Regular cardiac myocyte (primary cell): ENCODE measurements at places on chromosomes 4 and X. TPM values are rescaled to one million over a fixed set of nuclear protein-coding genes. Genes with fewer than 3 reads are reported as not detected.

Gene PDGFRA
- total RNA-seq, result 295 and 354 TPM in 2 replicates

Gene DCX
- total RNA-seq, result not detected in 2 replicates

Gene ZNF518B
- total RNA-seq, result 33.8 and 41.4 TPM in 2 replicates

Gene MAGEB1
- not detected in 2 replicates for total RNA-seq

Gene FRMPD3
- under 0.01 TPM in 2 replicates for total RNA-seq

Gene TREX2
- 2.8 and 4.4 TPM in 2 replicates for total RNA-seq

Gene HELT
- not detected in 2 replicates for total RNA-seq

Gene CT45A1
- total RNA-seq, result not detected in 2 replicates

Gene FAM184B
- total RNA-seq, result under 0.01 and 0.28 TPM in 2 replicates

Gene USP26
- total RNA-seq, result not detected in 2 replicates

Gene CENPVL2
- total RNA-seq, result not detected in 2 replicates

Gene TEX11
- total RNA-seq, result not detected in 2 replicates

Gene OCIAD2
- total RNA-seq, result 13.2 and 47.5 TPM in 2 replicates

Gene PAGE4
- not detected in 2 replicates for total RNA-seq

Gene ACE2
- total RNA-seq, result under 0.01 and 1.1 TPM in 2 replicates

Gene CT47B1
- not detected in 2 replicates for total RNA-seq

Gene SERPINA7
- total RNA-seq, result not detected in 2 replicates

Gene BCORL1
- 1.3 and 1.4 TPM in 2 replicates for total RNA-seq

Gene LIMCH1
- total RNA-seq, result 13.8 and 20.3 TPM in 2 replicates

Gene MYOZ2
- 2.1 and 8.5 TPM in 2 replicates for total RNA-seq

Gene ENPEP
- total RNA-seq, result 2.1 and 6.8 TPM in 2 replicates

Gene IBSP
- total RNA-seq, result 0.19 and 0.56 TPM in 2 replicates

Gene UGT2A1
- not detected in 2 replicates for total RNA-seq

Gene GPR119
- not detected in 2 replicates for total RNA-seq

Gene SAGE1
- not detected in 2 replicates for total RNA-seq

Gene SATL1
- not detected in 2 replicates for total RNA-seq

Gene SLC9B1
- 0.58 and 2.0 TPM in 2 replicates for total RNA-seq

Gene DMRTC1
- not detected in 2 replicates for total RNA-seq

Gene ABCD1
- 11.0 and 11.1 TPM in 2 replicates for total RNA-seq

Gene CXCL8
- total RNA-seq, result 991 and 1,189 TPM in 2 replicates

Gene ATP5ME
- total RNA-seq, result 80.6 and 114 TPM in 2 replicates

Gene N4BP2
- 2.5 and 2.7 TPM in 2 replicates for total RNA-seq

Gene RBM47
- 0.58 and 2.0 TPM in 2 replicates for total RNA-seq

Gene FHIP1A
- total RNA-seq, result under 0.01 and 0.28 TPM in 2 replicates

Gene CXCL11
- not detected in 2 replicates for total RNA-seq

Gene SMIM10
- 5.4 and 7.3 TPM in 2 replicates for total RNA-seq

Gene FDCSP
- not detected in 2 replicates for total RNA-seq

Gene USP17L5
- not detected in 2 replicates for total RNA-seq

Gene TKTL2
- not detected in 2 replicates for total RNA-seq

Gene IGFBP7
- total RNA-seq, result 579 and 2,784 TPM in 2 replicates

Gene ADGRG4
- not detected in 2 replicates for total RNA-seq

Gene CCSER1
- under 0.01 TPM in 1 of 2 replicates, not detected in the other for total RNA-seq

Gene DAPP1
- not detected in 2 replicates for total RNA-seq

Gene ETDC
- total RNA-seq, result not detected in 2 replicates

Gene DNASE1L1
- 62.6 and 66.7 TPM in 2 replicates for total RNA-seq

Gene DDIT4L
- total RNA-seq, result 4.6 and 6.2 TPM in 2 replicates
